ENCODE measurements at places on chromosomes 5 and 9.

GRCh38 chr9:89375191-89375760 lies 57.0 kb downstream of the SECISBP2 start:
- DNase-seq: peak; percentile 4

DNA sequence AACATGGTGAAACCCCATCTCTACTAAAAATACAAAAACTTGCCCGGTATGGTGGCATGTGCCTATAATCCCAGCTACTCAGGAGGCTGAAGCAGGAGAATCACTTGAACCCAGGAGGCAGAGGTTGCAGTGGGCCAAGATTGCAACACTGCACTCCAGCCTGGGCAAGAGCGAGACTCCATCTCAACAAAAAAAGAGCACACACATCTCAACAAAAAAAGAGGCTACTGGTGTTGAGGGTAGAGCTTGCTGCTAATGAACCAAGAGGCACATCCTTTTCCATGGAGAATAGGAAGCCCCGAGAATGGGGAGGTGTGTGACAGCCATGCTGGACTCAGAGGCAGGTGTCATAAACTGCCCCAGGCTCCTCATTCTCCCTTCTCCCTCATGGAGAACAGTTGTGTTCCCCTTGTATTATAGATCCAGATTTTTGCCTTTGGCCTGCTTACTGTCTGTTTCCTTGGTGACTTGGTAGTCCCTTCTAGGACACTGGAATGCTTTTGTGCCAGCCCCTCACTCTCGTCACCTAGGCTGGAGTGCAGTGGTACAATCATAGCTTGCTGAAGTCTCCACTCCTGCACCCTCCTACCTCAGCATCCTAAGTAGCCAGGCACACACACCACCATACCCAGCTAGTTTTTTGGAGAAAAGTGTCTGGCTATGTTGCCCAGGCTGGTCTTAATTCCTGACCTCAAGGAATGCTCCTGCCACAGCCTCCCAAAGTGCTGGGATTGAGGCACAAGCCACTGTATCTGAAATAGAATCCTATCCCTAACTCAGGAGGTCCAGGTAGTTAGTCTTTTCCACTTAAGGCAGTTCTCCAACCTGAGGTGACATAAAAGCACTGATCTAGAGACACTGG lies 5.1 kb downstream of the RPL12 start:
- no peak for DNase-seq

DNA sequence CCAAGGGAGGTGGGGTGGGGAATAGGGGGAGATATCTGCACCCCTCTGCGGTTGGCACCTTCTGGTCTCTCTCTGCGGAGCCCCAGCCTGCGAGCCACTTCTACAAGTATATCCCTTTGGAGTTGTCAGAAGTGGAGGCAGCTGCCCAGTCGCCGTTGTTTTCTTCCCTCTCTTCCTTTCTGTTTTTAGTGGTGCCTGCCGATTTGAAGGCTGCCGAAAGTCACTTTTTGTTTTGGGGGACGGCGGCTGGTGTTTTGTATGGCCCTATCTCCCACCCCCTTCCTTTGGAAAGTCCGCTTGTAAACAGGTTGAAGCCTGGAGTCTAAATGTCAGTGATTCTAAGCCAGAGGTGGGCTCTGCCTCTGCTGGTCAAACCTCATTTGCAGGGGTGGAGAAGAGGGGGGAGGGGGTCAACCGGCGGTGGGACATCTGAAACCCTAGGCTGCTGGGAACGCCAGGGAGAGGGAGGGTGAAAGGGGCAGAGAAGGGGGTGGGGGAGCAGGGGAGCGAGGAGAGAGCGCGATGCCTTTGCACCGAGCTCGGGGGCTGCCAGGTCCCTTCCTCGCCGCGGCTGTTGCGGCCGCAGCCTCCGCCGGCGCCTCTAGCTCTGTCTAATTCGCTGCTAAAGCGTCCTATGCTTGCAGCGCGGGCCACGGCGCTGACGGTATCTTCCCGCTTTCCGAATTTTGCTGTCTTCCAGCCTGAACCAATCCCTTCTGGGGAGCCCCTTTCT lies at the start of gene FGF10:
Gene FGF10 (minus strand): TSS at position 331 of the 733 bp plus-strand sequence. CDS start 738 bp downstream, outside the sequence.
- DNase-seq: peak; percentile 1

DNA sequence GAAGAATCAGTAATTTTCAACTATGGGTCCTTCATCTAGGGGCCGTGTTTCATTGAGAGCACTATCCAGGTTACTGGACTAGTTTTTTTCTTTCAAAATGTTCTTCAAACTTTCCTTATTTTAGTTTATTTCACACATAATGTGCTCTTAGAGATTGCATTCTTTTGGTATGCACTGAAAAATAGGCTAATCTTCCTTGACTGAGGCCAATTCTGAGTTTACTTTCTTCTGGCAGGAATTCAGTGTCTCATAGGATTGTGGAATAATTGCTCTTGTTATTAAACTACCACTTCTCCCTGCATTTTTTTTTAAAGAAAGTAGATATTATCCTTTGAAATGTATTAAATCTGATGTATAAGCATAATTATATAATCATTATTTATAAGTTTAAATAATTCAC lies 624.5 kb downstream of the RAB3C start:
- DNase-seq: peak; percentile 46

GRCh38 chr5:138668451-138669380 lies 84.5 kb upstream of the CTNNA1 start:
- DNase-seq: no peak

DNA sequence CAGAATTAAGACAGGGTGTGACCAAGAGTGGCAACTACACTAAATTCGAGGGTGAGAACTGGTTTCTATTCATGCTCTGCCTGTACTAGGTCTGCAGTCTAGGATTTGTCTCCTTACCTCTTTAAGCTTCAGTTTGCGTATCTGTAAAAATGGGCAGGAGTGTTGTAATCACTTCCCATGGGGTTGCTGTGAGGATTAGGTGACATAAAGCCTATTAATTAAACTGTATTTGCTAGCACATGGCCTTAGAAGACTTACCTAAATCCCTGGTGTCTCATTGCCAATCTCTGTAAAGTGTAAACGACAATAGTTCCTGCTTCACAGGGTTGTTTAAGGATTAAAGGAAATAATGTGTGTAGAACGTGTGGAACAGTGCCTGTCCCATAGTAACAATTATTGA lies 193.6 kb downstream of the DRD1 start:
- DNase-seq: no peak
